Stimulated activated CD4-positive, alpha-beta T cell treated with anti-CD3 and anti-CD28 coated beads, Interleukin-1b, Interleukin-23, amount 100 ng/mL, for 1 hour (primary cell): ENCODE measurements at places on chromosomes 5 and 9.

- no peak for DNase-seq
Observed at GRCh38 chr5:16577677-16578076, 39.1 kb downstream of the RETREG1 start.

DNA sequence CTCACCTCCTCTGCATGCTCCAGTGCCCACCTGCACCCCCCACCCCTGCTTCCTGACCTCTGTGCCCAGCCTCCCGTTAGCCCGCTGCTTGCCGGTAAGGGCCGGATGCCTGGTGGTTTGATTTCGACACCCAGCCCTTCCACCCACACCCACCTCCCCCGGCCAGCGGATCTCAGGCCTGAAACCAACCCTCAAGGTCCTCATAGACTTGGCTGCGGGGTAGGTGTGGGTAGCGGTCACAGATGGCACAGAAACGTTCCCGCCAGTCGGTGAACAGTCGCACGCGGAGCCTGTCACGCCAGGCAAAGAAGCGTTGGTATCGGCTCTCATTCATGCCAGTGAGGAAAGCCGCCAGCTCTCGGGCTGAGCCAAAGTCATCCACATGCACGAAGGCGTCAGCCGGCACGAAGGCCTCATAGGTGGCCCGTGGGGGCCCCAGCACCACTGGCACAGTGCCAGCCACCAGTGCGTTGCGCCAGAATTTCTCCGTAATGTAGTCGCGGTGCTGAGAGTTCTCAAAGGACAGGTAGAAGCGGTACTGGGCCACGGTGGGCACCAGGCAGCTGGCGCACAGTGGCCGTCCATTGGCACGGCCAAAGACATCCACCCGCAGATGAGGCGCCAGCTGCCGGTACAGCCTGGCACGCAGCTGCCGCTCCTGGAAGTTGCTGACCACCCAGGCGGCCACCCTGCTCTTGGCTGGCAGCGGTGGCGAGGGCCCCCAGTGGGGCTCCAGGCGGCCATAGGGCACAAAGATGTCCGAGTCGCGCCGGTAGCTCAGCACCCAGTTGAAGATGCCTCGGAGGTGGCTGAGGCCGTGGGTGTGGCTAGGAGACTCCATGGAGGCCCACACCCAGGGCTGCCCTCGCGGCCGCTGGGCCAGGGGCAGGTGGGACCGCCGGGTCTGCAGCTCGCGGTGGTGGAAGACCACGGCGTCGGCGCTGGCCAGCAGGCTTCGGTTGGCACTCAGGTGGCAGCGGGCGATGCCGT is 1.1 kb downstream of the FUT7 start:
- DNase-seq = no peak

- DNase-seq = no peak
Observed at GRCh38 chr9:68940573-68940972, 73.3 kb downstream of the PRKACG start.

DNA sequence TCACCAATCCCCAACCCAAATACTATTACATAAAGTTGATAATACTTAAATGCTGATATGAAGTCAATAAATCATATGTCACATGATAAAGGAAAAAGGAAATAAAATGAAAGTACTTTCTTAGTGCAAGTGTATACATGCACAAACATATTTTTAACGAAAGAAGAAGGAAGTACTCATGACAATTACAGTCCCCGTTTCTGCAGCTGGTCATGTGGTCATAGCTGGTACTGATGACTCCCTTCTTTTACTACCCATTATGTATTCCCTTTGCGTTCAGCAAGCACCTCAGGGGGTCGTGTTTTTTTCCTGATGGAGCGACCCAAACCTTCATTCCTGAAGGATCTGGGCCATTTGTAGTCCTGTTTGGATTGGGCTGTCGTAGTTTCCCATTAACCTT is 27.3 kb downstream of the CENPP start:
- no peak for DNase-seq

DNA sequence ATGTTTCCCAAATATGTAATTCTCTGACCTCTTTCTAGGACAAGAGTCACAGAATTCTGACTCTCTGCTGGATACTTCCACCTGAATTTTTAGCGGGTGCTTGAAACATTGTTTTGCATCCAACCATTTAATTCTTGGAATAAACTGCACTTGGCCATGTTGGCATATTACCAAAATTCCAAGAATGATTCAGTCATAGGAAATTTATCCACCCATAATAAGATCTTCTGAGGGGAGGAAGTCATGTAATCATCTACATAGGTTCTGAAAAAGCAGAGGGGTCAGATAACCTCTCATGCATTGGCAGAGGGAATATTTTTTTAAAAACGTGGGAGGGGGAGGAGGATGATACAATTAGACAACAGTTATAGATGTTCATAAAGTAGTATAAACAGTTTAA is 156.9 kb downstream of the PAM start:
- no peak for DNase-seq

- DNase-seq = no peak
Observed at GRCh38 chr9:89523948-89524347, 26.0 kb upstream of the SEMA4D start.

GRCh38 chr9:91261417-91261816 is 100.3 kb downstream of the AUH start:
- no peak for DNase-seq

- DNase-seq = no peak
Observed at GRCh38 chr5:94968507-94969095, 316.3 kb downstream of the MCTP1 start.

GRCh38 chr5:38790891-38791290 is 54.9 kb upstream of the OSMR start:
- DNase-seq = no peak

DNA sequence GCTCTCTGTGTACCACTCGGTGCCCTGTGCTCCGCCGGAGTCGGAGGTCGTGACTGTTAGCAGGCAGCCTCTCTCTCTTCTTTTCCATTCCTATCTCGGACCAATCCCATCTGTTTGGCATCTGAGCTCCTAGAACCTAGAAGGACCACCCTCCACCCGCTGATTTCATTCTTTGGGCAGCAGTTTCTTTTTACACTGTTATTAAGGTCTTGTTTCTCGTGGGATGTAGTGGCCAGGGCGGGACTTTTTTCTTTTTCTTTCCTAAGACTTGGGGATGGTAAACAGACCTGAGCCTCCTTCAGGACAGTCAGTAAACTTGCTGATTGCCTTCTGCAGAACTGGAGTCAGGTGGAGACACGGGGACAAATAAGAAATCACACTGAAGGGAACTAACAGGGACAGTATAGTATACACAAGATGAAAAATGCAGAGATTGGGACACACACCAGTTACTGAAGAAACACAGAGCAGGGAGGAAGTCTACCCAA is 500 bp downstream of the URM1 start:
- no peak for DNase-seq

DNA sequence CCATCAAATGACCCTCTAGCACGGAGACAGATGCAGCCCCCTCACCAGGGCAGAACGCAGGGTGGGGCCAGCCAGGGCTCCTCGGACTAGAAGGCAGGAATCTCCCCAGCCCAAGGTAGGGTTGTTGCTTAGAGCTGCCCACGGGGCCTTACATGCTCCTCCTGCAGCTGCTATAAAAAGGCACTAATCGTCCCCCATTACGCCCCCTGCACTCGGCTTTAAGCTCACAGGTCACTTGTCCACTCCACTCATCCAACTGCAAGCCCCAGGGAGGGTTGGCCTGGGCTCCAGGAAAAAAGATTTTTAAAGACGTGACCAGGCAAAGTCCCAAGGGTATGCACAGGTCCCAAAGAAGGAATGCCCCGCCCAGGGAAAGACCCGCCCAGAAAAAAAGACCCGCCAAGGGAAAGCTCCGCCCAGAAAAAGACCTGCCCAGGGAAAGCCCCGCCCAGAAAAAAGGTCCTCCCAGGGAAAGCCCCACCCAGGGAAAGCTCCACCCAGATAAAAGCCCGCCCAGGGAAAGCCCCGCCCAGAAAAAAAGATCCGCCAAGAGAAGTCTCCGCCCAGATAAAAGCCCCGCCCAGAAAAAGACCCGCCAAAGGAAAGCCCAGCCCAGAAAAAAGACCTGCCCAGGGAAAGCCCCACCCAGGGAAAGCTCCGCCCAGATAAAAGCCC is 11.1 kb downstream of the GRIN1 start:
- no peak for DNase-seq

DNA sequence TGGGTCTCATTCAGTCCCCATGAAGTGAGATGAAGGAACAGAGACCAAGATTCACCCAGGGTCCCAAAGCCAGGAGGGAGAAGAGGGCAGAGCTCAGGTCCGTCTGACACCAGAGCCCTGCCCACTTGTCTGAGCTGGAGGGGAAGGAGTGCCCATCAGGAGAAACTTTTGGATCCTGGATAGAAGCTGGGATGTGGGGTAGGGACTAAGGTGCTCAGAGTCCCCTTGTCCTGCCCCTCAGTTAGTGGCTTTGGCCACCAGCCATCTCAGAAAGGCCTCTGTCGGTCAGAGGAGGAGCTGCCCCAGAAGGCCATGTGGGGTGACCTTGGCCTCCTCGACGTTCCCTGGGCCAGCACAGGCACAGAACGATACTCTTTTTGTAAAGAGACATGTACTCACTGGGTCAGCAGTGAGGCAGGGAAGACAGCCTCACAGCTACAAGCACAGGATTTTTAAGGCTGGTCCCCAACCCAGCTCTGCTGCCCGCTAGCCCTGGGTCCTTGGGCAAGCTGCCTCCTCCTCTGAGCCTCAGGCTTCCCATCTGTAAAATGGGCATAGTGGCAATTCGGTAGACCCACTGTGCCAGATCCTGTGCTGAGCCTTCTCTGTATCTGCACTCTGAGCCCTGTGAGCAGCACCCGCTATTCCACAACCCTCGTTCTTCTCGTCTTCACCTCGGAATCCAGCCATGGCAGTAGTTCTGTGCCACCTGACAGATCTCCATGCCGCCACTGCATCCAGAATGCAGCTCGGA is 49.4 kb downstream of the C9orf50 start:
- no peak for DNase-seq

GRCh38 chr5:107869438-107870115 is 198.8 kb upstream of the EFNA5 start:
- no peak for DNase-seq

- DNase-seq = no peak
Observed at GRCh38 chr5:7474821-7475403, 79.0 kb downstream of the ADCY2 start.

- no peak for DNase-seq
Observed at GRCh38 chr5:166595274-166595951, 1696.0 kb upstream of the WWC1 start.

DNA sequence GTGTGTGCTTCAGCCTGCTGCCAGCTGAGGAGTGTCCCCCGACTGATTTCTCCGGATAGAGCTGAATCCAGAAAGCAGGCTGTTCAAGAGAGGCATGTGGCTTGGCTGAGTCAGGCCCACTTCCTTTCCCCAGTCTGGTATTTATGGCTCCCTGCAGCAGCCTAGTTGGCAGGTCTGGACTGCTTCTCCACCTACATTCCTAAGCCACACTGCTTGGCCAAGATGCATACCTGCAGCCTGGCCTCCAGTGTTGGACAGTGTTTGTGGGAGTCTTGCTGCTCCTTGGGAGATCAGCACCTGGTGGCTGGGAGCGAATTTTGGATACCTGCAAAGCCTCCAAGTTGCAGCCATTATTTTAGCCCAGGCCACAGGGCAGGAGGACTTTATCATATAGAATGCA is 670.8 kb downstream of the ACTL7B start:
- no peak for DNase-seq

- DNase-seq = no peak
Observed at GRCh38 chr9:137742698-137743097, 123.9 kb downstream of the EHMT1 start.

- DNase-seq = peak; percentile 0
Observed at GRCh38 chr9:99222416-99223270, 561 bp downstream of the SEC61B start.

- no peak for DNase-seq
Observed at GRCh38 chr5:3933966-3934365, 338.3 kb downstream of the IRX1 start.

DNA sequence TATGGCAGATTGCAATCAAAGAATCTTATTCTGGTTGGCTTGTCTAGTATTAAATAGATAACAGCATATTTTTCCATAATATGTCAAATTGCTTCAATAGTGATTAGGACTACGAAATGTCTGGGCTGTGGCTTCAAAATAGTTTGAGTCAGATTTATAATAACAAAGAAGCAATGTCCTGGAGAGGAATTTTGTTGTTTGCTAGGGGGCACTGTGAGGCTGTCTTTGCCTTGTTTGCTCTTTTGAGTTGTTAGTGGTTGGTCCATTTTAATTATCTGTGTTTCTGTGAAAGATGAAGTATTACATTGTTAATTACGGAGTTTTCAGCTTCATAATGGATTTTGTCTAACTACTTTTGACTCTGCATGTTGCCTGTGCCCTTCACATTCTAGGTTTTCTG is 713.6 kb downstream of the TLE4 start:
- no peak for DNase-seq

DNA sequence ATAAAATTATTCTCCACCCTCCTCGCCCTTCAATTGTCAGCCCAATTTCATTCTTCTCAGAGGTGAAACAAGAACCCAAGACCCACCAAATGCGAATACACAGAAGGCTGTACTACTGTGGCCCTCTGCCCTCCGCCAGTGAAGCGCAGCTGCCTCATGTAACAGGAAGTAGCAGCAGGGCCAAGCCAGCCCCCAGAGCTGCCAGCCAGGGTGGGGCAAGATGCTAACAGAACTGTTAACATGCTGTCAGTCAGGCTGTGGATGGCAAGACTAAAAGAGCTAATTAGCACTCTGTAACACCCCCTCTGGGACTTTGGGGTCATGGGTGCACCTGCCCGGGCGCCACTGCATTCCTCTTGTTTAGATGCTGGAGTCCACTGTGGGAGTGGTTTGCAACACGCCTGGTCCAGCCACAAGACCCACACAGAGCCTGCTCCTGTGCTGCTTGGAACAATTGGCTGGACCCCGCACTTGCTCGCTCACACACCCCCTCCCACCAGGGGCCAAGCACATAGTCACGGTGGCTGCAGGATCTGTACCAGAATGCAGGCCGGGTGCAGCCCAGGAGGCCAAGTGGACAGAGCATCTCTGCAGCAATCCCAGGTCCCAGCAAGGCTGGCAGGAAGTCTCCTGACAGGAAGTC is 14.5 kb upstream of the HEXB start:
- DNase-seq = no peak

- no peak for DNase-seq
Observed at GRCh38 chr5:33937017-33937706, 976 bp downstream of the RXFP3 start.

DNA sequence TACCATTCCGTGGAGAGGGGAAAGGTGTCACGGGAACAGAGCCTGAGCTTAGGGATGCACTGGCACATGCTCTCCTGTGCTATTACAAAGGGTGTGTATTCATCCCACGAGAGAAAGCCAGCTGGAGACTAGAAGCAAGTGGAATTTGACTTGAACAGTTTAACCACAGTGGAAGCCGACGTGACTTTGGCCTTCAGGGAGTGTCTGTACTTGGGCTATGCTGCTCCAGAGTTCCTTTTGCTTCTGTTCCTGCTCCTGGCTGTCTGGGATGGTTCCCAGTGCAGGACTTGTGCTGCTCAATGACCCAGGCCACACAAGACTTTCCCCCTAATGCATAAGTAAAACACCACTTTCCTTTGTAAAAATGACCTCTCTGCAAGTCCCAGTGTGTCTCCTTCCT is 7.9 kb upstream of the NFIL3 start:
- no peak for DNase-seq

GRCh38 chr5:171080186-171080938 is 218.5 kb downstream of the RANBP17 start:
- DNase-seq = no peak
